ENCODE measurements at places on chromosomes 2 and 18. TPM values are rescaled to one million over a fixed set of nuclear protein-coding genes. Genes with fewer than 3 reads are reported as not detected.

The ESPNL gene
- total RNA-seq, result 2.1 TPM

The SDC1 gene
- total RNA-seq, result 234 TPM

The ANO7 gene
- 0.98 TPM for total RNA-seq

The KCNG2 gene
- 0.80 TPM for total RNA-seq
